NCI-H187 (cell line): ENCODE measurements at places on chromosomes 4 and X.

GRCh38 chr4:28883211-28883610 is 1837.0 kb upstream of the PCDH7 start:
- DNase-seq, result no peak

DNA sequence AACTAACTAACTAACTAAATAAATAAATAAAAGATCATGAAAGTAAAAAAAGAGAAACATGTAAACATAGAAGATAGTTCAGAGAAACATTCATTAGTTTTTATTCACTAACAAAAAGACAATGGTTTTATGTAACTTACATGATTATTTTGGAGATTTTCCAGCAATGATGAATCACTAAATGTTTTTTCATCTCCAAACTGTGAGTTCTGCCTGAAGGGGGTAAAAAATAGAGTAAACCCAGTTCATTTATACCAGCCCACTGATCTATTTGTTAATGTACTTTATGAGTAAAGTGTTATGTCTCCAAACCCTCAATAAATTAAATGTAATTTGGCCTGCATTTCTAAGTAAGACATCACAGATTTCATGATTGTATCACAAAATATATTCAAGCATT is 101.1 kb downstream of the ATP8A1 start:
- no peak for DNase-seq

DNA sequence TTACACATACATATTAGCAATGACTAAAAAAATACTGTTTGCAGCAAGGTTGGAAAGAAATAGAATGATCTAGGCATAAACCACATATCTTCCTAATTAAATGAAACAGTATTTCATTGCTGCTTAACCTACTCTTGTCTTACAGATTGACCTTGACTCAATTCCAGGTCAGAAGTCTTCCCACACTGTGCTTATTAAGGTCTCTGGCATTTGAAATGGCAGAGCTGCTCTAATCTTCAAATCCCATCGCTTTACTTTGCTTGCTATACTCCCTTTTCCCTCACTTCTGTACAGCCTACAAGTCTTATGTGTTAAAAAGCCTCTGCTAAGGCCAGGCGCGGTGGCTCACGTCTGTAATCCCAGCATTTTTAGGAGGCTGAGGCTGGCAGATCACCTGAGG is 424.5 kb downstream of the RPA4 start:
- no peak for DNase-seq

GRCh38 chr4:110797486-110797885 is 174.6 kb upstream of the PITX2 start:
- no peak for DNase-seq

- no peak for DNase-seq
Measured at GRCh38 chrX:109629310-109629709, 4.3 kb upstream of the KCNE5 start.

- DNase-seq, result no peak
Measured at GRCh38 chr4:69522554-69522953, 26.8 kb upstream of the UGT2B4 start.

DNA sequence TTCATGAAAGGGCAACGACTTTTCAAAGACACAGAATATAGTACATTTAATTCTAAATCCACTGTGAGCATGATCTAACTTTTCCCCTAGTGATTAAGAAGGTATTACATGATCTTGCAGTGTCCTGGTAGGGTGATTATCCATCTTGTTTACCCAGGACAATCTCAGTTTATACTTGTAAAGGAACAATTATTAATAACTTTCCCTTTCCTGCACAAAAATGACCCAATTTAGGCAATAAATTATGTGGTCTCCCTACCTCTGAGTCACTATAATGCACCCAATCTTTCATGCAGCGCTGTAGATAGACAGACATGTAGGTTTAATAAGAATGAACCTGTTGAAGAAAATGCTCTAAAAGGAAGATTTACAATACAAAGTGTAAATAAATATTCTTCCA is 22.7 kb downstream of the UNC5C start:
- DNase-seq, result no peak

DNA sequence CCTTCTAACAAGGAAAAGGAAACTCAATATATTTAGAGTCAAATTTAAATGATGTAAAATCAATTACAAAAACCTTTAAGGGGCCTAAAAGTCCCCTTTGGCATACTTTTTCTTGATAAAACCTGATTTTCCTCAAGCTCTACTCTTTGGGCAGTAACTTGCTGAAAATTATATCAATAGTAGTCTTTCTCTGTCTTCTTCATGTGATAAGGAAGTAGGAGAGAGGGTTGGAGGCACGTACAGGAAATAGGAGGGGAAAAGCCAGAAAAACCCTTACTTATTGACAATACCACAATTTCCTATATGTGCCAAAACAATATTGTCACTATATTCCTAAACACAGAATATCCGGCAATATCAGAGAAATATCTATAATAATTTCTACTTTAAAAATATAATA is 9.6 kb downstream of the RHOH start:
- DNase-seq, result no peak

GRCh38 chr4:112559053-112559452 is 43.1 kb upstream of the NEUROG2 start:
- no peak for DNase-seq

DNA sequence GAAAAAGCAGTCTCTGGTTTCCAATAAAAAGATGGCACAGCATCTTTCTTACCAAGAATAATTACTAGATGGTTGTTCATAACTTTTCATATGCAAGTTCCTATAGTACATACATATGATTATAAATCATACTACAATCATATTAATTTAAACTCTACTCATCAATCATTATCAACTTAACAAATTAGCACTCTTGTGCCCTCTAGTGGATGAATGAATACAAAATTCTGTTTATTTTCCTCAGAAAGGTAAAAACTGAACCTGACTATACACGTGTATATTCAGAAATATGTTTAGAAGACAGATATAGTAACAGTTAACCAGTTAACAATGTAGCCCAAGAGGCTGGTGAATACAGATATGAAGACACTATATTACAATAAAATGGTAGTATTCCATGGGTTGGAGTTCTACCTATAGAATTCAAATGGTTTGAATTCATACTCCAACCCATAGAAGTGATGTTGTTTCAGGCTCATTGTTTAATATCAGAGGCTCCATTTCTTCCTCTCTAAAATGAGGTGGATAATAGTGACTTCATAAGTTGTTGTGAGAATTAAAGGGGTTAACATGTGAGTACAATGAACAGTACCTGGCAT is 100.0 kb downstream of the ADAMTS3 start:
- no peak for DNase-seq

GRCh38 chr4:38194047-38194602 is 233.9 kb downstream of the PTTG2 start:
- DNase-seq, result no peak

GRCh38 chr4:122131562-122132157 is 20.5 kb upstream of the BLTP1 start:
- no peak for DNase-seq

DNA sequence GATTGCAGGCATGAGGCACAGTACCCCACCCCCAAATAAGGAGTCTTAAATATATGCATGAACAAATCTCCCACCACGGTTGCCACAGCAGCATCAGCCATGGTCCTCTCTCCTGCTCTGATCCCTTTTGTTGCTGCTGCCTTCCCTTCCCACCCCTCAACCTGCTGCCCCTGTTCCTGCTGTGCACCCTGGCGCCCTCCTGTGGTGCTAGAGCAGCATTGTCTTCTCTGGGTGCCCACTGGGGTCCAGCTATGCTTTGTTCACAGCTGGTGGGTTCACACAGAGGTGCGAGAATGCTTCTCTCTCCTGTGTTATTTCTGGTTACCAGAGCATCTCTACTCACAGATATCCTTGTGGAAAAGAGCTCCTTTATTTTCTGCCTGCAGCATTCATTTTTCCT is 116.2 kb downstream of the GATB start:
- no peak for DNase-seq

DNA sequence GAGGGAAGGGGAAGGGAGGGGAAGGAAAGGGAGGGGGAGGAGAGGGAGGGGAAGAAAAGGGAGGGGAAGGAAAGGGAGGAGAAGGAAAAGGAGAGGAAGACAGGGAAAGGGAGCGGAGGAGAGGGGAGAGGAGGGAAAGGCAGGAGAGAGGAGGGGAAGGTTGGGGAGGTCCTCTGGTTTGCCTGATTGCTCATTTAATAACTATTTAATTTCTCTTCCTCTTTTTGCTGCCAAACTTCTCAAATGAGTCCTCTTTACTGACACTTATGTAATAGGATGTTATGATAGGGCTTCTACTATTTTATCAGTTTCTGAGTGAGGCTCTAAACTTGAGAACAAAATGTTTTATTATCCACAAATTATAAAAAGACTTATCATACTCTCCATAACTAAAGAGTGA is 35.4 kb upstream of the PPA2 start:
- DNase-seq, result no peak

DNA sequence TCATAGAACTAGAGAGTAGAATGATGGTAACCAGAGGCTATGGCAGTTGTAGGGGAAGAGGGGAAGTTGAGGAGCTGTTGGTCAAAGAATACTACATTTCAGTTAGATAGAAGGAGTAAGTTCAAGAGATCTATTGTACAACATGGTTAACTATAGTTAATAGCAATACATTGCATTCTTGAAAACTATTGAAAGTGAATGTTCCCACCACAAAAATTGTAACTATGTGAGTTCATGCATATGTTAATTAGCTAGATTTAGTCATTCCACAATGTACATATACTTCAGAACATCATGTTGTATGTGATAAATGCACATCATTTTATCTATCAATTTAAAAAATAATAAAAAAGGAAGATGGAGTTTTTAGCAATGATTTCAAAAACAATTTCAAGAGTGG is 125.3 kb upstream of the IL15 start:
- no peak for DNase-seq

GRCh38 chr4:168361365-168362024 is 42.9 kb upstream of the DDX60 start:
- DNase-seq, result no peak

DNA sequence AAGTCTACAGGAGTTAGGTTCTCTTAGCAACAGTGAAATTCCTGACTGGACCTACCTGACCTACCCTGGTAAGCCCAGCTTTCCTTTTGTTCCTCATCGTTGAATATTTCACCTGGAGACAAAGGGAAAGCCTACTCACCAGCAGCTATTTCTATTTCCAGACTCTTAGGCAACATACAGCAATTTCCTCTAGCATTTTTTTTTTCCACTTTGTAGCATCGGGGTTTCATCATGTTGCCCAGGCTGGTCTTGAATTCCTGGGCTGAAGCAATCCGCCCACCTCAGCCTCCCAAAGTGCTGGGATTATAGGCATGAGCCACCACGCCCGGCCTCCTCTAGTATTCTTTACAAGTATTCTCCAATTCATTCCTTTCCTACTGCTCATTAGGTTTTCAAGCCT is 6.8 kb upstream of the S100G start:
- no peak for DNase-seq

- no peak for DNase-seq
Measured at GRCh38 chr4:106284227-106284626, 31.8 kb downstream of the TBCK start.

DNA sequence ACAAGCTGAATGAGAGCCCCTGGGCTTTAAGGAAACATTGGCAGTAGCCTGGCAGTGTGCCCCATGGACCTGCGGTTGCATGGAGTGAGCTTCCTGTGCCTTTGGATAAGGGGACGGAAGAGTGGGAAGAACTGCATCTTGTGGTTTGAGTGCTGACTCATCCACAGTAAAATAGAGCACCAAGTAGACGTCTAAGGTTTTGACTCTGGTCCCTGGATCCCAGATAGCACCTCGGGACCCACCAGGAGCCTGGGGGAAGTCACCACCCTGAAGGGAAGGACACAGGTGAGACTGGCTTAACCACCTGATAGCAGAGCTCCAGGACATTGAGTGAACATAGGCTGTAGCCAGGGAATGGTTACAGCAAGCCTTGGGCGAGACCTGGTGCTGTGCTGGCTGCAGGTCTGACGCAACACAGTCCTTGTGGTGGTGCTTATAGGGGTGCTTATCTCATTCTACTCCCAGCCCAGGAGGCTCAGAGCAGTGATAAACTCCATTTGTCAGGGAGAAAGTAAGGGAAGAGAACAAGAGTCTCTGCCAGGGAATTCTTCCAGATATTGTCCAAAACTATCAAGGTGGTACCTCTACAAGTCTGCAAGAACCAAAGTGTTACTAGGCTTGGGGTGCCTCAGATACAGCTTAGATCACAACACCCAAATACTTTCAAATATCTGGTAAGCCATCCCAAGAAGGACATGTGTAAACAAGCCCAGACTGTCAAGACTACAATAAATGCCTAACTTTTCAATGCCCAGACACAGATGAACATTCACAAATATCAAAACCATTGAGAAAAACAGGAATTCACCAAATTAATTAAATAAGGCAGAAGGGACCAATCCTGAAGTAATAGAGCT is 123.6 kb upstream of the TET2 start:
- no peak for DNase-seq

GRCh38 chrX:9163214-9163709 is 129.3 kb upstream of the FAM9B start:
- no peak for DNase-seq

DNA sequence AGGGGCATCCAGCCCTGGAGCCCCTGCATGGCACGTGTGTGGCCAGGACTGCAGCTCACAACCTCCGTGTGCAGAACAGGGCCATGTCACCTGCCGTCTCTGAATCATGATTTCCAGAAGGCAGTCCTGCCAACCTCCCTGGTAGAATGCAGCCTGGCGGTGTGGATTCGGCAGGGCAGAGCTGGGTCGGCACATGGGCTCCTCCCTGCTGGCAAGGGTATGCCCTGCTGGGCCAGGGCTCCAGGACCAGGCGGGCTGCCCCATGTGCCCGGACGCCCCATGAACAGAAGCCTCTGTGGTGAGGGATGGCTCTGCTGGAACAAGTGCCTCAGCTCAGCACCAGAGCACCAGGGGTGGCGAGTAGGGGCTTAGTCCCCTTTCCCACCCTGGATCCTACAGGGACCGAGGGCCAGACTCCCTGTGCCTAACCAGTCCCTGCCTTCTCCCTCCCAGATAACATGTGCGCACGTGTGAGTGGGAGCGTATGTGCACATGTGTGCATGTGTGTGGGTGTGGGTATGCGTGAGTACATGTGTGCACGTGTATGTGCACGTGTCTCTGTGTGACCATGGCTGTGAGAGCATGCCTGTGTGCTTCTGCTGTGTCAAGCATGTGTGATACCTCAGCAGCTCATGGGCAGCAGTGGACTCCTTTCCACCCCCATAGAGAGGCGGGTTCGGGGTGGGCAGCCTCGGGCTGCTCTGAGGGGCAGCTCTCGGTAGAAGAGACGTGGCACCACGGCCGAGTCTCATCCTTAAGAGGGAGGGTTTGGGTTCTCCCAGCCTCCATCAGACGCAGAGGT is 10.3 kb upstream of the MXD4 start:
- no peak for DNase-seq

DNA sequence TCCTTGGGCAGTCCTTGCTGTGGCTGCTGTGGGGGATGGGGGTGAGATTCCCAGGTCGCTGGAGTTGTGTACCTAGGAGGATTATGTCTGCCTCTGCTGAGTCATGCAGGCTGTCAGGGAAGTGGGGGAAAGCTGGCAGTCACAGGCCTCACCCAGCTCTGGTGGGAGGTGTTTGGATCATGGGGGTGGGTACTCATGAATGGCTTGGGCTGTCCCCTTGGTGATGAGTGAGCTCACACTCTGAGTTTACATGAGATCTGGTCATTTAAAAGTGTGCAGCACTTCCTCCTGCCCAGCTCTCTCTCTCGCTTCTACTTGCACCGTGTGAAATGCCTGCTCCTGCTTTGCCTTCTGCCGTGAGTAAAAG is 24.6 kb upstream of the PDLIM3 start:
- DNase-seq, result no peak

- no peak for DNase-seq
Measured at GRCh38 chrX:74321191-74321590, 17.2 kb downstream of the ZCCHC13 start.
